ENCODE measurements at places on chromosomes 3 and 15.

DNA sequence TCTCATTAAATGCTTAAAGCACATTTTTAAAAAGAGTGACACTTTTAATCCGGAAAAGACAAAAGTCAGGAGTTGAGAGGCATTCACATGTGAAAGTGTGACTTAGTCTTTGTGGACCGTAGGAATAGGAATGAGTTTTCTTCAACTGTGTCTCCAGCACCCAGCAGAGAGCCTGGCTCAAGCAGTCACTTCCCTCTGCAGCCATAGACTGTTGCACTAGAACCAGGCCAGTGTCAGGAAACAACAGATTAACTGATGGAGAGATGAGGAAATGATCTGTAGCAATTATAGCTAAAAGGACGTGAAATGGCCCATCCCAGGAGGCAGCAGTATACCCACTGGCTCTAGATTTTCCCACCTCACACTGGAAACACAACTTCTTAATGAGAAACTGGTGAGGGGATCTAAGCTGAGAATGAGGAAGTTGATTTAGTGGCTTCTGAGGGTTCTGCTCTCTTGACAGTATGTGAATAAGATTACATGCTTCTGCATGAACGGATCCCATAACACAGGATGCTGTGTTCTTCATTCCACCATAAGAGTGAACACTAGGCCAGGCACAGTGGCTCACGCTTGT lies 19.8 kb downstream of the CFAP92 start:
- no peak for DNase-seq

- no peak for DNase-seq
Observed at GRCh38 chr3:53828581-53828980, 17.6 kb downstream of the CHDH start.

GRCh38 chr3:97161169-97161568 lies 346.8 kb downstream of the EPHA6 start:
- no peak for DNase-seq

GRCh38 chr15:52326756-52327155 lies 31.2 kb upstream of the MYO5C start:
- no peak for DNase-seq

DNA sequence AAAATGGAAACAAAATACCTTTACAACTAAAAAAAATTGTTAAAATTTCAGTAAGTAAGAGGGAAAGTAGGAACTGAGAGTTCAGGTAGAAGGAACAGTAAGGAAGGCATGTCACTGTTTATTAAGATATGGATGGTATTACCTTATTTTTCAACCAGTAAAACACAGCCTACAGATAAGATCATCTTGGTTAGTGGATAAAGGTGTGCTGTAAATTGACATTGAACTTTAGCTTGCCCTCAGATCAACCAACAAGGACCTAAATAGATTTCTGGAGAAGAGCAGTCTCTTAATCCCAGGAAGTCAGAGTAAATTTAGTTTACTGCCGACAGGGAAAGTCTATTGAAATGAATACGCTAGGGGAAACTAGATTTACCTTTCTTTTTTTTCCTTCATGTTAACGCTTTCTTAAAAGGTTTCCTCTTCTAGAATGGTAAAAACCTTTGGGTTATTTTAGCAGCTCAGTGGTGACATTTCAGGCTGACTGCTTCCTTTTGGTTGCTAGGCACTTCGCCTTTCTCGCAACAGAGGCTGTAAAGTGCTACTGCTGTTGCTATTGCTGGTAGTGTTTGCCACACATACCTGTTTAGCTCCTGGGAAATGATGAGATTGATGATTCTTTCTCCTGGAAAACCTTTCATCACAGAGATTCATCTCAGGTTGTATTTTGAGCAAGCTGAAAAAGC lies 12.9 kb downstream of the DZIP3 start:
- DNase-seq: no peak

GRCh38 chr3:31892916-31893573 lies 88.0 kb downstream of the OSBPL10 start:
- DNase-seq: peak; percentile 38

- no peak for DNase-seq
Observed at GRCh38 chr3:195239121-195239520, 31.8 kb downstream of the XXYLT1 start.

DNA sequence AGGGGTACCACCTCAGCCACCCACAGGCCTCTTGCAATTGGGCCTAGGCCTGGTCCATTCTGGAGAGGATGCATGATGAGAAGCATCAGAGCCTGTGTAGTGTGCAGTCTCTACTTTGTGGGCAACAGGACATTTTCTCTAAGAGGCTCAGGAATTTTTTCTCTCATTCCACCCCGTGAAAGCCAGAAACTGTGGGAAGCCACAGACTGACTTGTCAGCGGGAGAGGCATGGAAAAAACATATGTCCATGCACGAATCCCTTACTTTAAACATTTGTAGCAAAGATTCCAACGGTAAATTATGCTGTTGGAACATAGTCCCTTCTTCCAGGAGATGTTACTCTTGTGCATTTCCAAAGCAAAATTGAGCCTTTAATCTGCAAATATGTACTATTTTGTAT lies 196.5 kb downstream of the KLHL25 start:
- no peak for DNase-seq

GRCh38 chr3:71063773-71064290 lies 519.7 kb downstream of the FOXP1 start:
- DNase-seq: peak; percentile 19

GRCh38 chr3:192408647-192409200 lies 318.6 kb downstream of the FGF12 start:
- DNase-seq: no peak

GRCh38 chr3:178705925-178706324 lies 169.7 kb downstream of the KCNMB2 start:
- DNase-seq: peak; percentile 58

DNA sequence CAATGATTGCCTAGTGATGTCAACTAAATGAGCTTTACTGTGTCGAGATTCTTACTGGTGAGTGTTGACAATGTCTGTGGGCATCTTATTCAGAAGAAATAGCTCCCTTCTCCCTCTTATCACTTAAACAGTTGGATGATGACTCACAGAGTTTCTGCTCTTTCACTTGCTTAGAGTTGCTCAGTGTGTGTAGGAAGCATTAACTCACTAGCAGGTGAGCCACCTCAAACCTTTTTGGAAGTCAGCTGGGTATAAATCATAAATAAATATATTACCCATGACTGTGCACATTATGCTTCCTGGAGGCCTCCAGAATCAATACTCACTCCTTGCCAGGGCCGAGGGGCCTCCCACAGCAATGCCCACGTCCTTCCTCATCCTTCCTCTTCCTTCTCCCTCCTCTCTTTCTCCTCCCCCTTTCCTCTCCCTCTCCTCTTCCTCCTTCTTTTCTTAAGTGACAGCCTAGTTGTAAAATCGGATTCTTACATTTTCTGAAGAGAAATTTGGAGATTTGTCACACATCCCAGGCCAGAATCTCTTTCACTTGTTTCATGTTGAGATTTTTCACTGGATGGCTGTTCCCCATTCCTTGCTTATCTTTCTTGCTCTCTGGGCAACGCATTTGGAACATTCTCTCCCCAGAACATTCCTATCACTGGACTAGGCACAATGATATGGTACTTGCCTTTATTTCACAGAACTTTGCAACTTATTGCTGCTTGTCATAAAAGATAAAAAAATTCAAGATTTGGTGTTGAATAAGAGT lies 17.5 kb downstream of the SHC4 start:
- DNase-seq: no peak

- no peak for DNase-seq
Observed at GRCh38 chr3:111332488-111333080, 209.4 kb upstream of the CD96 start.

- no peak for DNase-seq
Observed at GRCh38 chr3:8562081-8562595, 60.5 kb downstream of the LMCD1 start.

Data from fibroblast of gingiva (primary cell).